DMS53 (cell line): ENCODE measurements at places on chromosomes 7 and 10.

- peak; percentile 64 for DNase-seq
These were observed 3.1 kb upstream of the PAPSS2 start for GRCh38 chr10:87656431-87657072.

DNA sequence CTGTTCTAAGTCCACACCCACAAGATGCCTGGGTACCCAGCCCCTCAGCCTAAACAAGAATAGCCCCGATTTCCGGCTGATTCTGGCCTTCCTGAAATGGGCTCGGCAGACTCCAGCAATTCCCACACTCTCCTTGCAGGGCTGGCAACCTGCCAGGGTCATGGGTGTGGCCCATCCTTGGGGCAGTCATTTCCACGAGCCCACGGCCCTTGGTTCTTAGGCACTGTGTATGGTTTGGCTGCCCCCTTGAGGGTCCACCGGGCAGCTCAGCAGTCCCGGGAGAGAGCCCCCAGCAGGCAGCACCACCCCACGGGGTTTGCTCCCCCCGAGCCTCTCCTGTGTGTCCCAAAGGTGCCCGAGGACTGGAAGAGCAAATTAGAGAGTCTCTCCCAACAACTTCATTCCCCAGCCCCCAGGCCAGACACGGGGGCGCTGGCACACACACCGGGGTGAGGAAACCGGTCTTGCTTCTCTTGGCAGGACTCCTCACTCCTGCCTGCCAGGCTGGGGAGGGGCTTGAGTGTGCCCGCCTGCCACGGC is 142.2 kb downstream of the EMX2 start:
- no peak for DNase-seq

DNA sequence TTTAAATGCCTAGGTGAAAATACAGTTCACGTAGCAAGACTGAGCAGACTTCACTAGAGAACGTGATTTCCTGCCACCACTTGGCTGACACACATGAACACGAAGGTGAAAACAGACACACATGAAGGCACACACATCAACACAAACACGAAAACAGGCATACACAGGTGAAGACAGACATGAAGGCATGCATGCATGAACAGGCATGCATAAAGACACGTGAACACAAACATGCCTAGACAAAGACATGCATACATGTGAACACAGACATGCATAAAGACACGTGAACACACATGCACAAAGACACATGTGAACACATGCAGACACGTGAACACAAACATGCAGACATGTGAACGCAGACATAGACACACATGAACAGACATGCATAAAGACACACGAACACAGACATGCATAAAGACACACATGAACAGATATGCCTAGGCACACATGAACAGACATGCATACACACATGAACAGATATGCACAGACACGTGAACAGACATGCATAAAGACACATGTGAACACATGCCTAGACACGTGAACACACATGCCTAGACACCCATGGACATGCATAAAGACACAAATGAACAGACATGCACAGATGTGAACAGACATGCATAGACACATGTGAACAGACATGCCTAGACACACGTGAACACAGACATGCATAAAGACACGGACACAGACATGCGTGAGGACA is 243.1 kb downstream of the ZMYND11 start:
- no peak for DNase-seq

DNA sequence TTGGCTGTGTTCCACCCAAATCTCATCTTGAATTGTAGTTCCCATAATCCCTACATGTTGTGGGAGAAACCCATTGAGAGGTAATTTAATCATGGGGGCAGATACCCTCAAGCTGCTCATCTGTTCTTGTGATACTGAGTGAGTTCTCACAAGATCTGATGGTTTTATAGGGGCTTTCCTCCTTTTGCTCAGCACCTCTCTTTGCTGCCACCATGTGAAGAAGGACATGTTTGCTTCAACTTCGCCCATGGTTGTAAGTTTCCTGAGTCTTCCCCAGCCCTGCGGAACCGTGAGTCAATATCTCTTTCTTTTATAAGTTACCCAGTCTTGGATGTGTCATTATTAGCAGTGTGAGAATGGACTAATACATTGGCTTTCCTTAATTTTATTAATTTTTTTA is 527.8 kb downstream of the MDFIC start:
- DNase-seq: peak; percentile 12

- DNase-seq: no peak
These were observed 2.1 kb upstream of the JMJD1C start for GRCh38 chr10:63467841-63468240.

DNA sequence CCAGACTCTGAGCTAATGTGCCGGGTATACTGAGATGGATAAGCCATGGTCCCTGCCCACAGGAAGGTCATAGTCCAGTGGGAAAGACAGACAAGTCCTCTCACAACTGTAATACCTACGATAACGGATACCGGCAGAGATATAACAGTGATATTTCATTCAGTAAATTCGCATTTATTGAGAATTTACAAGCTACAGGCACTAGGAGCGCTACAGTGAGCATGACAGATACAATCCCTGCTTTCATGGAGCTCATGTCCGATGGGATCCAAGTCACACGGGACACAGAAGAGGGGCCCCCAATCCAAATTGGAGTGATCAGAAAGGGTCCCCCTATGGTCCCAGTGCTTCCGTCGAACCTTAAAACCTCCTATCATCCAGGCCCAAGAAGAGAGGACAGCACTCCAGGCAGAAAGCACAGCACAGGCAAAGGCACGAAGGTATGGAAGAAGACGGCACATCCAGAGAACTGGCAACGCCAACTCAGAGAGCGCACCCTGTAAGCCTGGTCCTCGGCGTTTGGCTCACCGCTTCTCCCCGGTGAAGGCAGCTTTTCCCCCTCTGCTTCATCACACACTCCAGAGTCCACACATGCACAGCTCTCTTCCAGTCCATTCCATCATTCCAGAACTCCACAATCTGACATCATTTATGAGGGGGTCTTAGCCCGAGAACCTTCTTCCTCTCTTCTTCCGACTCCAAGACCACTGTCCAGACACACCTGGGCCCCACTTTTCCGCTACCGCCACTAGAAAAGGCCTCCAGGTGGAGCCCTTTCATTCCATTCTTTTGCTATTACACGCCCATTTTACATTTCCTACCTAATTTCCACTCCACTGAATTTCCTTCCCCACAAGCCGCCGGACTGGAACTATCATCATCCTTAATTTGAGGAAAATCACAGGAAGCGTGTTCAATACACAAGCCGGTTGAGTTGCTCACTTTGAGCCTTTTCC is 47.8 kb upstream of the NKX2-3 start:
- DNase-seq: peak; percentile 11

GRCh38 chr10:58625070-58625469 is 112.4 kb downstream of the BICC1 start:
- no peak for DNase-seq

GRCh38 chr10:124086787-124087671 is 6.4 kb downstream of the CHST15 start:
- no peak for DNase-seq

- peak; percentile 81 for DNase-seq
These were observed 881 bp upstream of the SSBP1 start for GRCh38 chr7:141737118-141737835.

DNA sequence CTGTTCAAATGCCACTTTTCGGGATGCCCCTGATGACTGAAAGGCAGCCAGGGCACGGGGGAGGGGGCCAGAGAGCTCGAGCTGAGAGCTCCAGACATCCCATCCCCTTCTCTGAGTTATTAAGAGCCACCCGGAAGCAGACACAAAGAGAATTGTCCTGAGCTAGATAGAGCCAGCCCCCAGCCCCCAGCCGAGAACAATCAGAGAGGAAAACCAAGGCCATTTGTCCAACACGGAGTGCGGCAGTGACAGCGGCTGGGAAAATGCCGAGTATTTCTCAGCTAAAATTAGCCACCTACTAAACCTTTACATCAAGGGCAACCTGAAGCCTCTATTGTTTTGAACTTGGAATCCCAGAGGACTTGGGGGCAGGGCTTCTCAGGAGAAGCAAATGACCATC is 51.0 kb downstream of the UNC5B start:
- no peak for DNase-seq

DNA sequence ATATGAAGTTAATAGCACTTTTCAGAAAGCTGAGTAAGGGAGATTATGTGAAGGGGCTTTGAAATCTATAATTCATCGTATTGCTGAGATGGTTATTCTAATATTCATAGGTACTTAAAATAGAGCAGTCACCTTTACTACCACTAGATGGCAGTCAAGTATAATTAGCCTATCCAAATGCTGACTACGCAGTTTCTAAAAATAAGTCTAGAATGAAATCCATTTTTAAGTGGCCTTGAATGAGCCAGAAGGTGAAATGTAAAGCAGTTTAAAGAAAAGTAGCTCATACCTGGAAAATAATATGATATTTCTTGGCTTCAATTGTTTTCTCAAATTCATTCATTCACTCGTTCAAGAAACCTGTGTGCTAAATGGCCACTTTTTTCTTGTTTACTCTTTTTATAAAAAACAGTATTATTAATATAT is 1277.1 kb downstream of the GATA3 start:
- peak; percentile 71 for DNase-seq

GRCh38 chr7:132577206-132578049 is 1.2 kb upstream of the PLXNA4 start:
- peak; percentile 71 for DNase-seq

DNA sequence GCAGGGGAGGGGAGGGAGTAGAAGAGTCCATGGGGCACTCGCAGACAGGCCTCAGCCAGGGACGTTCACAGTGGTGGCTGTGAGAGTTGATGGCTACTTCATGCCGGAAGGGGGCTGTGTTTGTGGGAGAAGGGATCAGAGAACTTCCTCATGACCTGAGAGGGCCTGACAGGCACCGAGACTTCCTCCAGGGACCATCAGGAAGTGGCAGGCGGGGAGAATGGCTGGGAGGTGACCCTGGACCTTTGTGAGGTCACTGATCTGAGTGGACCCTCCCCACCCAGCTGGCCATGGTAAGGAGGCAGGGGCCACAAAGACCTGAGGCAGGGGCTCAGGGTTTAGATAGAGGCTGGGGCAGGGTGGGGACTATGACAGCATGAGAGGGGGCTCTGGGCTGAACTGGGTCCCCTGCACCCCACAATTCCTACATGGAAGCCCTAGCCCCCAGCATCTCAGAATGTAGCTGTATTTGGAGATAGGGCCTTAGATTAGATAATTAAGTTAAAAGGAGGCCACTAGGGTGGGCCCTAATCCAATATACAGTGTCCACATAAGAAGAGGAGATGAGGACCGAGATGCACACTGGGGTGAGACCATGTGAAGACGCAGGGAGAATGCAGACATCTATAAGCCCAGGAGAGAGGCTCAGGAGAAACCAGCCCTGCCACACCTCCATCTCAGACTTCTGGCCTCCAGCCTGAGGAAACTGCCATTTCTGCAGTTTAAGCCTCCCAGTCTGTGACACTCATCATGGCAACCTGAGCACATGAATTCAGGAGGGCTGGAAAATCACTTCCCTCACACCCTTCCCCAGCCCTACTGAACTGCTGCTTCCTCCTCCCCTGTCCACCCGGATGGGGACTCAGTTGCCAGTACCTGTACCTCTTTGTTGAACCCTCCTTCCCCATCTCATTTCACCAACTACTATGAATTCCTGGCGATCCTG is 273.9 kb upstream of the ZNF32 start:
- DNase-seq: no peak
